ENCODE measurements at places on chromosomes 2 and 18. TPM values are rescaled to one million over a fixed set of nuclear protein-coding genes. Genes with fewer than 3 reads are reported as not detected.

DNA sequence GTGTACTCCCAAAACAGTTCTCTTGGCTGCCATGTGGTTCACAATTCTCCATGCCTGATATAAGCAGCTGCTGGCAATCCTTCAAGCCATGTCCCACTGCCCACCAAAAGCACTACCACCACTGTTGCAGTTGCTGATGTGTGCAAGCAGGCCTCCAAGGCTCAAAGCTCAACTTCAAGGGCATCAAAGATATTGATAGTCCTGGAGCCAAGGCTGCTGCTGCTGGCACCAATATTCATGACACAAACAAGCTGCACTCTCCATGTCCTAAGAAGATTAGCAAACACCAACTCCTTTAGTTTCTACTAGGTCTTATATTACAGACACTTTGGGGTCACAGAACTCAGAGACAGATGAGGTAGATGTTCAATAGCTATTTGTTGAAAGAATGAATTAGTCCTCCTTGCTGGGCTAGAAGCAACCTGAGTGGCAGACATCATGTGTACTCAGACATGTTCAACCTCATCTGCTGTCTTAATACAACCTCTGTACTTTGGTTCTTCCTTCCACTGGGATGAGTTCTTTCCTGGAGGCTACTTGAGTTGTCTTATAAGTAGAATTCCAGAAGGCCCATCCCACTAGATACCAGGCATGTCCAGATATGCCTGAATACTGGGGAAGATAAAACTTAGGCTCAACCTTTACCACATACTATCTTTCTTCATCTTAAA lies 104.5 kb upstream of the UGP2 start:
- no peak for DNase-seq

DNA sequence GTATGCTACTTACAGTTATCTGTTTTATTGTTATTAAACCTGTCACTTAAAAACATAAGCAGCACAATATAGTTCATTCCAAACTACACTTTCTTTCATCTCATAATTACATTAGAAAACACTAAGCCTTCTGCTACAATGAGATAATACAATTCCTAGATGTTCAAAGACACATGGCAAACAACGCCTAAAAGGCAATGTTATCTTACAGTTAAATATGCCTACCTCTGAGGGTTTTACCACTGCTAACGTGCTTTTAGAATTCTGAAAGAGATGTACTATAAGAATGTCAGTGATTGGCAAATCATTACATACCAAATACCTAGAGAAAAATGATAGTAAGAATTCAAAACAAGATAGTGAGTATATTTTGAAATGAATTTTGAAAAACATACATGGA lies 46.8 kb upstream of the SPOPL start:
- no peak for DNase-seq

DNA sequence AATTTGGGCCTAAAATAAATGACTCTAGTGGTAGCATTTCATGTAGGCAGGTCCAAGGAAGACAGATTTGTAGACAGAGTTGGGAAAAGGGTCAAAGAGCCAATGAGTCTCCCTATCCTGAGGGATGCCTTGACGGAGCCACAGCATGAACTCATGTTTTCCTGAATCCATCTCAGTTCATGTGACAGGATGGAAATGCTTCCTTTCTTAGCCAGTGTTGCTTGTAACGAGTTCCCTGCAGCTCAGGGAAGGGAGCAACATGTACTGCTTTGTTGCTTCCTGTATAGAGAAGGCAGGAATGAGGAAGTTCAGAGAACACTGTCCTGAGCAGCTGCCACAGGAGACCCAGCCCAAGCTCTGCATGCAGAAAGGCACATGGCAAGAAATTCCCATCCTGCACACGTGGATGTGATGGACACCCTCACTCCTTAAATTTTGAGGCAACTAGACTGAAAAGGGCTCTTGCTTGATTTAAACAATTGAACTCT lies 27.9 kb downstream of the TMEM17 start:
- no peak for DNase-seq

DNA sequence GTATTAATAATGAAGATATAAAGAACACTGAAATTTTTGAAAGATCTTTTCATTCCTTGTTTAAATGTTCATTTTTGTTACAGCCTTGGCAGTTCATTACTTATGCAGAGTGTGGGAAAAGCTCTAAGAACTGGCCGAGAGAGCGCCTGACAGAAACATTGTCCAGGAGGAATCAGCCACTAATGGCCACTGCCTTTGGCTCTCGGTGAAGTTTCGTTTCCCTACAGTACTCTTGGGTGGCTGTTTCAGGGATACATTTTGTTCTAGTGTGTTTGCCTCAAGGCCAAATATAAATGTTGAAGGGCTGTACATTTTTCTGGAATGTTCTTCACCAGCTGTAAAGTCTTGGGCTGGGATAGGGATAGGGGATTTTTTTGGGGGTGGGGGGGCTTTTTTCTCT lies 10.7 kb downstream of the SPTBN1 start:
- no peak for DNase-seq

DNA sequence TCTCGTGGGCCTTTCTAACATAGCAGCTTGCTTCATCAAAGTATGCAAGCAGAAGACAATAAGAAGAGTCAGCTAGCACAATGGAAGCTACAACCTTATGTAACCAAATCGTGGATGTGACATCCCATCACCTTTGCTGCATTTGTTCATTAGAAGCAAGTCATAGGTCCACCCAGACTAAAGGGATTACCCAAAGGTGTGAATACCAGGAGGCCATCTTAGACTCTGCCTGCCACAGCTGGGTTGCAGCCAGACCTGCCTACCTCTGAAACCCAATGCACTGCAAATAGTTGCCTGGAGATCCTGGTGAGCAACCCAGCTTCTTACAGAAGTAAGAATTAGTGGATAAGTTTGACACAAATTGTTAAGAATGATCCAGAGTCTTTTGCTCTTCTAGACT lies 10.6 kb downstream of the SLC1A4 start:
- DNase-seq, result no peak

DNA sequence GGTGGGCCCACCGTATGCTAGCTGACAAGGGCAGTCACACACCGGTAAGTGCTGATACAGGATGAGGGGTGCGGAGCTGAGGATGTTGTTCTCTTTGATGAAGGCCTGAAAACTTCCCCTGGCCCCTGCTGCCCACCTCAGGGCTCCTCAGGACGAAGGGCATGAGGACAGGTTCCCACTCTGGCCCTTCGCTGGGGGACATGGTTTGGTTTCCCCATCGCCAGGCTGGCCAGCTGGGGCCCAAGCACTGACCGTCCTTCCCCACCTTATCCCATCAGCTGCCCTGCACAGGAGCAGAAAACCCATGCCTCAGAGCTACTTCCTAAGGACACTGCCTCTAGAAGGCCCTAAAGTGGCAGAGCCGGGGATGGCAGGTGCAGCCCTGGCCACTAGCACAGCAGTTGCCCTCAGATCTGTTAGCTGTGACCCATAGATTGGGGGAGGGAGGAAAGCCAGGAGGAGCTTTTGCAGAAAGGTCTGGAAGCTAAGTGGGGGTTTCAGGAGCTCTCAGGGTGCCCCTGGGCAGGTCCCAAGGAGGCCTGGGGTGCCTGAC lies 66.5 kb downstream of the TFCP2L1 start:
- no peak for DNase-seq

DNA sequence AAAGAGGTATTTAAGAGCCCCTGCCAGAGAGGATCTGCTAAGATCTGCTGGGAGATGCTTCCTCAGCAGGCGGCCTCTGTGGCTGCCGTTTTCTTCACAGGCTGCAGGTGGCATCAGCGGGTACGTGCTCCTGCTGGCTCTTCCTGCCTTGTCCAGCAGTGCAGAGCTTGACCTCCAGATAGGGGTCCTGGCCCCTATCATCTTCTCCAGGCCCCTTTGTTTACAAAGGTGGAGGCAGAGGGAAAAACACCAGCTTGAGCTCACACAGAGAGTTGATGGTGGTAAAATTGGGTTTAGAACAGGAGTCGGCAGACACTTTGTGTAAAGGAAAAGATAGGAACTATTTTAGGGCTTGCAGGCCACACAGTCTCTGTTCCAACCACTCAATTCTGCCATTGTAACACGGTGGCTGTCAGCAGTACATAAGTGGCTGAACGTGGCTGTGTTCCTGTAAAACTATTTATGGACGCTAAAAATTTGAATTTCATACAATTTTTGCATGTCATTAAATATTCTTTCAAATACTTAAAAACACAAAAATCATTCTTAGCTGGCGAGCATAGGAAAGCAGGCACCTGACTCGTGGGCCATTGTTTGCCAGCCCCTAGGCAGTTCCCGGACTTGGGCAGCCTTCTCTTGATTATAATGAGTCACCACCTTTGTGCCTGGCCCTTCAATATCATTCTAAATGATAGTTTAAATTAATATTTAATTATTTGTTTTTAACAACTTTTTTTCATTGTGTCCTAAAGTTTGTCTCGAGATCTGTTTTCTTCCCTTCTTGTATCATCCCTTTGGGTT lies 98.2 kb upstream of the B3GNT7 start:
- DNase-seq, result peak; percentile 40

DNA sequence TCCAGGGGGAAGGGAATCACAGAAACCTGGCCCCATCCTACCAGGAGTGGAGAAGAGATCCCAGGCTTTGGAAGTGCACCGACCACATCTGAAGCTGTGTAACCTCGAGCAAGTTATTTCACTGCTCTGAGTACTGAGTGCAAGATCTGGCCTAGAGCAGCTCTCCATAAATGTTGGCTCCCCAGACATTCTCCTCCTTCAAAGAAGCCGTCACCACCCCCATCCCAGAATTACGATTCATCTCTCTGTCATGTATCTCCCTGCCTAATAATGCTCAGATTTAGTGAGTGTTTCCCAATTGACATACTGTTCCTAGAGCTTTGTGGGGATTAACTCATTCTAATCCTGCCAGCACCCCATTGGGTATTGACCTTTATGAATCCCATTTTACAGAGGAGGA lies 51.7 kb downstream of the TNS1 start:
- no peak for DNase-seq

DNA sequence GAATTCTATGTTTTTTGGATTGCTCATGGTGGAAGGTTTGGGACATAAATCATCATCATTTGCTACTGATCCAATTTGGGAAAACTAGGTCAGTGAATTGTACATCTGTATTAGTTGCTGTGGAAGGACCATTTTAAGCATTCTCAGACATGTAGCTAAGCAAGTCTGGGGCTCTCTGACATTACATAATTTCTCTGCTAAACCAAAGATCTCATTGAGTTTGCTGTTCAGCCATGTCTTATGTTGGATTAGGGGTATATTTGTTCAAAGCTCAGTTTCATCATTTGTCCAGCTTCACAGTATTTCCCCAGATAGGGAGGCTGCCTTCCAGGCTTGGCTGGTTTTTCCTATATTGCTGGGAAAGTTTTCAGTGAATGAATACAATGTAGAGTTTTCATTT lies 399.7 kb downstream of the MTX2 start:
- DNase-seq, result peak; percentile 3

GRCh38 chr2:215982465-215982875 lies 30.9 kb downstream of the MREG start:
- DNase-seq, result peak; percentile 45

- DNase-seq, result no peak
These were observed 184.3 kb downstream of the MCFD2 start for GRCh38 chr2:46731280-46731679.

DNA sequence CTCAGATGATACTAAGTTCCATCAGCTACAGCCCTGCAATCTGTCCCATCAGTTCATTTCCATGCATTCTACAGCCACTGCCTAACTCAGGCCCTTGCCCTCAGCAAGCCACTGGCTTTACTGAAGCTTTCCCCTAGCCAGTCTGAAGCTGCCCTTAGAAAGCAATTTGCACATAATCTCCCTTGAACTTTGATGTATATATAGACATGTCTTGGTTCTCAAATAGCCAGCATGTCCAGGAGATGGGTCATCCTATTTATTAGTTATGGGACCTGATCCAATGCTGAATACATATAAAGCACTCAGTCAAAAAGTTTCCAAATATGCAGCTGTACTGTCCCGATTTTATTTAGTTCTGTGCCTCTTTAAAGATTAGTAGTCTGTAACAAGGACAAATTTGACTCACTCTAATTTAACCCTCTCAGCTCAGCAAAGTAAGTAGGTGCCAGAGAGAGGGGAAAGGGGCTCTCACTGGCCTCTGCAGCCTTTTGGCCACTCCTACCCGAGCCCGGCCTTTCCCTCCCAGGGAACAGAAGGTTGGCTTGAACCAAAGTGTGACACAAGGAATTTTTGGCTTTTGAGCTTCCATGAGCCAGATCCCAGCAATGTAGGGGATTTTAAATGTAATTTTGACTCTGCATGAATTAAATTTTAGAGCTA lies 70.7 kb downstream of the CCDC93 start:
- DNase-seq, result peak; percentile 54

- DNase-seq, result no peak
These were observed 13.9 kb upstream of the HTR2B start for GRCh38 chr2:231138699-231139098.

DNA sequence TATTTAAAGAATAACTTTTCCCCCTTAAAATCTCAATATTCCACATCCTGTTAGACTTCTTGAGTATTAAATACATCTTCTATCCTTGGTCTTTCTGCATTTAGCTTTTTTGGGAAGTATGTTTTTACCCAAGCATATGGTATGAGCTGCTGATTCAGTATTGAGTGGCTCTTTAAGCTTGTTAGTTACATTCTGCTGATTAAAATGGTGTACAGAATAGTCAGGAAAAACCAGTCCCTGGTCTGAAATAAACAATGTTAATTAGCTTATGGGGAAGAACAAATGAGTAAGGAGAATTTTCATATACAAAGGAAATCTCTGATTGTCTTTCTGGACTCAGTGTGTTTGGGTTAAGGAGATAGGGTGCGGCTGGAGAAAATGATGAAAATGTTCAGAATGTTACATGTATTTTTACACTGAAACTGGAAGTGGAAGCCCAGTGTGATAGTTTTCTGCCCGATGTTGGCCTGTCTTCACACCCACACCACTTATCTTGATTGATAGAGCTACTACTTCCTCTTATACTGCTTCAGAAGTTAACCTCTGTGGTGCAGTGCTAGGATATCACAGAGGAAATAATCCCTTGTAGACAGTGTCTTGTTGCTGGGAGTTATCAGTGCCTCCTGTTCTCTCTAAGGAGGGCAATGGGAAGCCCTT lies 84.0 kb downstream of the MSH2 start:
- peak; percentile 7 for DNase-seq

- DNase-seq, result no peak
These were observed 19.8 kb downstream of the YWHAQ start for GRCh38 chr2:9610781-9611548.

GRCh38 chr2:1278125-1278524 lies 135.1 kb upstream of the TPO start:
- DNase-seq, result no peak

- DNase-seq, result no peak
These were observed 180.6 kb upstream of the CCDC68 start for GRCh38 chr18:55139836-55140235.

Gene ABCB11
- polyA plus RNA-seq, result not detected

Gene SDC1
- 45.5 TPM for polyA plus RNA-seq

Gene CCDC141
- 0.05 TPM for polyA plus RNA-seq

Gene SPHKAP
- polyA plus RNA-seq, result not detected

Gene DHRS9
- polyA plus RNA-seq, result not detected

Gene ACADL
- polyA plus RNA-seq, result 0.07 TPM

Gene PROKR1
- not detected for polyA plus RNA-seq

Gene BAZ2B
- polyA plus RNA-seq, result 28.0 TPM

Data from fibroblast of lung (primary cell).